Esophagus squamous epithelium (tissue), 5 donors: ENCODE measurements at places on chromosomes 1 and 21.

- DNase-seq, result no peak
Measured at GRCh38 chr1:51661081-51661518, 44.2 kb downstream of the OSBPL9 start.

DNA sequence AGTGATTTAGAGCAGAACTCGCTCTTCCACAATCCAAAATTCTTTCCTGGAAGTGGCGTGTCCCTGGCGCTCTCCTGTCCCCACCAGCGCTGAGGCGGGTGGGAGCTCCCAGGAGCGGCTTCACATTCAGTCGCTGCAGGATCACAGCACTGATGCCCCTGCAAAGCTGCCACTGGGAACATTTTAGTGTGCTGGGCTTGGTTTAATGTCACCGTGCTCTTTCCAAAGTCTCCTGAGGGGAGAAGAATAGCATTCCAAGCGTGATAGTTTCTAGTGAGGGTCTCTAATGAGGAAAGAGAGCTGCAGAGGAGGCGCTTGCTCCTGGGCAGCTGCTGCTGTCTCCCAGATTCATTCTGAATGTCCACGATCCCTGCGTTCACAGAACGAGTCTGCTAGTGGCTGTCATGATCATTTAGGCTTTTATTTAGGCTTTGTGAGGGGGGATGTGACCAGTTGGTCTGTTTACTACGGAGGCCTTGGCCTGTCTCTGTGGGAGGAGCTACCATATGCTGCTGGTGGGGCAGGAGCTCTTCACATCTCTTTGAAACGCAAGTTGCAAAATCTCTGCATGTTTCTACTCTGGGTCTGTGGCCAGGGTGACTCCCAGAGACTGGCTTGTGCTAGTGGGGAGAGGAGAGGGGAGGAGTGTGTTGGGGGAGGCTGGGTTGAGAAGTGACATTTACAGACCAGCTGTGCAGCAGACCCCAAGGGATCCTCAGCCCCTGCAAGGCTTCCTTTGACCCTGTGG is 23.4 kb downstream of the OLFML3 start:
- DNase-seq, result no peak

DNA sequence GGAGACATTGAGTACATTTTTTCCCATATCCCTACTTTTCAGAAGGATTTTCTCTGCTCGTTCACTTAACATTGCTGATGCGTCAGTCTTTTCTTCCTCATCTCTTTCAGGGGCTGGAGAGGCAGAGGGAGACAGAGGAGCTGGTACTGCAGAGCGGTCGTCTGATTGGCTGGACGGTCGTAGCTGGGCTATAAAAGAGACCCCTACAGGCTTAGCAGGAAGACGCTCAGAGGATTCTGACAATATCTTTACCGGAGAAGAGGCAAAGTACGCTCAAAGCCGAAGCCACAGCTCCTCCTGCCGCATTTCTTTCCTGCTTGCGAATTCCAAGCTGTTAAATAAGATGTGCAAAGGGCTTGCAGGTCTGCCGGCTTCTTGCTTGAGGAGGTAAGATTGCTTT is at the start of gene RGS4:
RGS4 (plus strand) TSS at position 220 of the 400 bp plus-strand sequence; CDS start at position 344, 124 bp downstream.
- no peak for DNase-seq

DNA sequence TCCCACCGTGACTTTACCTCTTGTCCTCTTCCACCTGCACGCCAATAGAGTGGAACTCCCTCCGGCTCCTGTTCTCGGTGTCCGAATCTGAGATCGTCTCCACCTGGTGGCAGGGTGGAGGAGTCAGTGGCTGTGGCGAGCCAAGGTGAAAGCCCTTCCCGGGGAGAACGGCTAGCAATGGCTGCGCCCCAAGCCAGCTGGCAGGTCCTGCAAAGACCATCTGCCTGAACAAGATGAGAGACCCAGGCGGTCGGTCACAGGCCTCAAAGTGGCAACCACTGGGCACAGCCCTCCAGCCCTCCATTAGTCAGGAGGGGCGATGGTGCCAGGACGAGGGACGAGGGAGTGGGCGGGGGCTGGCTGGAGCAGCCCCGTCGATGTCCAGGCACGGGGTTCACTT is 25.4 kb upstream of the SMIM12 start:
- no peak for DNase-seq

GRCh38 chr21:25862596-25862995 is 127.8 kb downstream of the GABPA start:
- DNase-seq, result no peak

DNA sequence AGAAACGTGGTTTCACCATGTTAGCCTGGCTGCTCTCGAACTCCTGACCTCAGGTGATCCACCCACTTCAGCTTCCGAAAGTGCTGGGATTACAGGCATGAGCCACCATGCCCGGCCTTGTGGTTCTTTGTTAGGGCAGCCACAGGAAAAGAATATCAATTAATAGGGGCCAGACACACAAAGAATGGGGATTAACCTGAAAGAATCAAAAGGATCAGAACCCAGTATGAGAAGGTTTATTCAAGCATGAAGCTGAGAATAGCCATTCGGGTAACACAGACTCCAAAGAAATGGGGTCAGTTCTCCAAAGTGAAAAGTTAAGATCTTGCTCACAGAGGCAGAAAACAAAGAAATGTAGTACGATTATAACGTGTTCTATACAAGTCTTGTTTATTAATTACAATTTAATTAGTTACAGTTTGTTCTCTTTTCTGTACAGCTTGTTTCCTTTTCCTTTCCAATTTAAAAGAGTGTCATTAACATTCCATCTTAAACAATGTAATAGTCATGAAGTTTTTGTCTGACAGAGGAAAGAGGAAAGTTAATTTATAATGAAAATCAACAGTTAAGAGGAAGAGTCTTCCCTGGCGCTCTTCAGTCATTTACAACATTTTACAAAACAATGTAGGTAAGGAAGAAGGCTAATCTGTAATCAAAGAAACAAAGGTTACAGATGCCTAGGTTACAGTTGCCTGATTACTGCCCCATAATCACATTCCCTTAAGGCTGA is 51.3 kb upstream of the SLC45A1 start:
- no peak for DNase-seq

- DNase-seq, result no peak
Measured at GRCh38 chr1:194570476-194570875, 1384.1 kb upstream of the B3GALT2 start.

- no peak for DNase-seq
Measured at GRCh38 chr1:11571906-11572616, 82.2 kb downstream of the FBXO2 start.

DNA sequence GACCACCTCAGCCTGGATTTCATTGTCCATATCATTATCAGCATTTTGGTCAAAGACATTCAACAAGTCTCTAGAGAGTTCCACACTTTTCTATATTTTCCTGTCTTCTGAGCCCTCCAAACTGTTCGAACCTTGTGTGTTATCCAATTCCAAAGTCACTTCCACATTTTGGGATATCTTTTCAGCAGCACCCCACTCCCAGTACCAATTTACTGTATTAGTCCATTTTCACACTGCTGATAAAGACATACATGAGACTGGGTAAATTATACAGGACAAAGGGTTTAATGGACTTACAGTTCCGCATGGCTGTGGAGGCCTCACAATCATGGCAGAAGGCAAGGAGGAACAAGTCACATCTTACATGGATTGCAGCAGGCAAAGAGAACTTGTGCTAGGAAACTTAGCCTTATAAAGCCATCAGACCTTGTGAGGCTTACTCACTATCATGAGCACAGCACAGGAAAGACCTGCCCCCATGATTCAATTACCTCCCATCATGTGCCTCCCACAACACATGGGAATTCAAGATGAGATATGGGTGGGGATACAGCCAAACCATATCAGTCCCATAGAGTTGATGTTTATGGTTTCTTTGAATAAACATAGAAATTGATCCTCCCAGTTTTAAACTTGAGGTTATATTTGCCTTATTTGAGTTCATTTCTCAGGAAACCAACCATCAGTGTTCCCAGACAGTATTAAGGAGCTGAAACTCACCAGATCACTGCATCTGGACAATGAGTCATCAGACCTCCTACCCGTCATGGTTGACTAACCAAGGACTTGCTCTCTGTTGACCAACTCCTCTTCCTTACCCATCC is 322.7 kb upstream of the DUSP10 start:
- no peak for DNase-seq

DNA sequence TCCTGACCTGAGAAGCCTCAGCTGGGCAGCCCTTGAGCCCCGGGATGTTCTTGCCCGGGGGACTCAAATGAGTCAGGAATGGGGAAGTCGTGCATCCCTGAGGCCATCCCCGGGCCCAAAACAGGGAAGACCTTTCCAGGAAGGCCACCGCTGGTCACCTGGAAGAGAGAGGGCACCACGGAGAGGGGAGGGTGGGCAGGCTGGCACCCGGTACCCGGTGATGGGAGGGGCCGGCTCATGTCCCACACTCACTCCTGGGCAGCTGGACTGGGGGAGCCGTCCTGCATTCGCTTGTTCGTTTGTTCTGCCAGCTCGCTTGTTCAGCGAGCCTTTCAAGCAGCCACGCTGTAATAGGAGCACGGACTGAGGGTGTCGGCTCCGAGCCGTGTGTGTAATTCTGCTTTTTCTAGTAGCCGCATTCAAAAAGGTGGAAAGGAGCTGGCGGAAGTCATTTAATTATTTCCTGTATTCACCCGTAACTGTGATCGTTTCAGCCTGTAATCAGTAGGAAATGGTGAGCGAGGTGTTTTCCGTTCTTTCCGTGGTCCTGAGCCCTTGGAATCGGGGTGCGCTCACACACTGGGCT is 48.4 kb upstream of the CCDC27 start:
- no peak for DNase-seq

GRCh38 chr1:246954126-246954525 is 22.4 kb upstream of the AHCTF1 start:
- DNase-seq, result no peak

DNA sequence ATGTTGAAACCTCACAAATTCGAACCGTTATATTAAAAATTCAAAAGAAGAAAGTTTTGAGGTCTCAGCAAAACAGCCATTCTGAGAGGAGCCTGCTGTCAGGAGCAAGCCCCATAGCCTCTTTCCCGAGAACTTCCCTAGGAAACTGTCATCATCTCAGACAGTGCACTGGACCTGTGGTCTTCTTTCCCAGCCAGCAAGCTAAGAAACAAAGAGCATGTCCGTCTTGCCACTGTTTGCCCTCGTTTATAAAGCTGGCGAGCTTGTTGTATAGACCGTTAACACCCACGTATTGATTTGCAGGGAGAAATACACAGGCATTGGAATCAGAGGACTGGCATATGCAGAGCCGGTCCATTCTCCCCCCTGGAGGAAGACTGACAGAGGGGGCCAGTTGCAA is 407.0 kb downstream of the NPHP4 start:
- DNase-seq, result no peak

DNA sequence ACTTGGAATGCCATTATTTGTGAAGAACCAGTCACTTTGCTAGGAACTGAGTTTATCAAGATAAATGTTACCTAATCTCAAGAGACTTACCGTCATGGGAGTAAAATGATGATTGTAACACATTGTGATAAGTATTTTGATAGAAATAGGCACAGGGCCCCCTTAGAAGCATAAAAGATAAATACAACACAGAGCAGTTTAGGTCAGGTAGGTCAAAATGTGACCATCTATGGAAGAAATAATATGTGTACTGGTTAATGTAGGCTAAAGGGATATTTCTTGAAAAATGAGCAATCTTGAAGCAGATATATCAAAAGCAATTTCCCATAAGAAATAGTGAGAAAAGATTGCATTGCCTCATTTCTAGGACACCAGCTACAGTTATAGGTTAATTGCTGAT is 1386.8 kb upstream of the ADGRL2 start:
- DNase-seq, result no peak

DNA sequence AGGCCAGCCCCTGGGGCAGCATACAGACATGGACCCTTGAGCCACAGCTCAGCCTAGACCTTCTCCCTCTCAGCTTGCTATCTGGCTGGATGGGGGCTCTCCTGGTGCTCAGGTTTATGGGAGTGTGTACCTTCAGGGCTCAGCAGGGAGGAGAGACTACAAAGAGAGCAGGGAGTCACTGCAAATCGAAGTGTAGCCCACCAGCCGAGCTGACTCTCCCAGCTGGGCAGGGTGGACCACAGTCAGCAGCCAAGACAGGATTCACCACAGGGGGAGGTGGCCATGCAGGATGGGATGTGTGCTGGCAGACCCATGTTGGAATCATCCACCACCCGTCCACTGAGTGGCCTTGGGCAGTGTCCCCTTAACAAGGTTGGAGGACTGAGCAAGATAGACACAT is 78.3 kb downstream of the GLIS1 start:
- DNase-seq, result no peak

GRCh38 chr1:32361308-32361673 is 994 bp downstream of the FAM229A start:
- DNase-seq, result no peak

DNA sequence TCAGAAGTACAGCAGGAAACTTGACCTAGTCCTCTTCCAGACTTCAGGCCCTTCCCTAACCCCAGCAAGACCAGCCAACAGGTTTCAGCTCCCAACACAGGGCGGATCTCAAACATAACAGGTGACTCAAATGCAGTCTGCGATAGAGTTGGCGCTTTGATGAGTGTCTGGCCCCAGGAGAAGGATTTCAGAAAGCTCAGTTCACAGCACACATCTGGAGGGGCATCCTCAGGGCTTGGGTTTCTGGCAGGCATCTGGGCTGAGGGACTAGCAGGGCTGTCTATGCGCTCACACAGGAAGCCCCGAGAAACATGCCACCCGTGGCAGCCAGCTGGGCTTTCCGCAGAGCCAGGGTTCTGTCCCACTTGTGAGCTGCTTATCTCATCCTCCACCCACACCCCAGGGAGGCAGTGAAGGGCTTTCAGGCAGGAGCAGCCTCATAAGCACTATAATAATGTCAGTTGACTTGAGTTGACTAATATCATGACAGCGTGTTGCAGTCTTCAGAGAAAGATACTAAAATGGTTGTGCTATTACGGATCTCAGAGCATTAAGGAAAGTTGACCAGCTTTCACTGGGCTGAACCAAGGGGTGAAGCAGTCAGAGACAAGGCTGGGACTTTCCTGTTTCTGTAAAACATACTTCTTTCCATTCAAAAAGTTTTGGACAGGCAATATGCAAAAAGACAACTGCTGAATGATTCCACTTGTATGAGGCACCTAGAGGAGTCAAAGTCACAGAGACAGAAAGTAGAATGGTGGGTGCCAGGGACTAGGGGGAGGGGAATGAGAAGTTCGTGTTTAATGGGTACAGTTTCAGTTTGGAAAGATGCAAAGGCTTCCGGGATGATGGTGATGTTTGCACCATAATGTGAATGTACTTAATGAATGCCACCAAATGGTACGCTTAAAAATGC is 233.0 kb upstream of the IRF2BP2 start:
- no peak for DNase-seq
